ENCODE measurements at places on chromosomes 11 and 22.

DNA sequence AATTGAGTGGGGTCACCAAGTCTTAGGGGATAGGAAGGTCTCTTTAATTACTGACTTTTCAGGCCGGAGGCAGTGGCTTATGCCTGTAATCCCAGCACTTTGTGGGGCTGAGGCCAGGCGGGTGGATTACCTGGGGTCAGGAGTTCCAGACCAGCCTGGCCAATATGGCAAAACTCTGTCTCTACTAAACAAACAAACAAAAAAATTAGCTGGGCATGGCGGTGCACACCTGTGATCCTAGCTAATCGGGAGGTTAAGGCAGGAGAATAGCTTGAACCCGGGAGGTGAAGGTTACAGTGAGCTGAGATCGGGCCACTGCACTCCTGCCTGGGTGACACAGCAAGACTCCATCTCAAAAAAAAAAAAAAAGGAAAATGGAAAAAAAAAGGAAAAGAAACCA, 1.8 kb upstream of the FANCF start:
- no peak for ATAC-seq

GRCh38 chr11:67351275-67352005, 1.9 kb downstream of the POLD4 start:
- ATAC-seq, result peak; percentile 21

DNA sequence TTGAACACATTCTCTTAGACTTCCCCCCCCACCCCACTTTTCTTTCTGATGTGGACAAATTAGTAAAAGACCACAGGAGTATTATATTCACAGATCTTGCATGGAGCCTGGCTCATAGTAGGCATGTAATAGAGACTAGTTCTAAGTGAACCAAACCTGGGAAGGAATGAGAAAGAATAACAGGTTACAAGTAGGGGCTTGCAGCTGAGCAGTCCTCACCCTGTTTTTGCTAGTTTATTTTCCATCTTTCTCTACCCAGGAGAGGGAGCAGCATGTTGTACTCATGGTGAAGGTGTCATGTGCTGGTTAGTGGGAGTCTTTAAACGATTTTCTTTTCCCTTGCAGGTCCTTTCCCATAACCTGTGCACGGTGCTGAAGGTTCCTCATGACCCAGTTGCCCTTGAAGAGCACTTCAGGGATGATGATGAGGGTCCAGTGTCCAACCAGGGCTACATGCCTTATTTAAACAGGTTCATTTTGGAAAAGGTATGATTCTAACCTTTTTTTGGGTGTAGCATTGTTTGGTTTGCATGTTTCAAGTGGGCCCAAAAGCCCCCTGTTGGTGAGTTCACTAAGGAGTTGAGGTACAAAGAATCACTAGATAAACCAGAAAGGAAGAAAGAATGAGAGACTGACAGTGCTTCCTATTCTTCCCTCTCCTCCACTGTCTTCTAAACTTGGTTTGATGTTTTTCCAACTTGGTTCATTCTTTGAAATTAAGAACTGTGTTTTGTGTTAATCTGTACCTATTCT, 30.1 kb downstream of the SWAP70 start:
- ATAC-seq, result no peak

GRCh38 chr11:125141686-125142535, 22.6 kb upstream of the PKNOX2 start:
- ATAC-seq, result peak; percentile 96

DNA sequence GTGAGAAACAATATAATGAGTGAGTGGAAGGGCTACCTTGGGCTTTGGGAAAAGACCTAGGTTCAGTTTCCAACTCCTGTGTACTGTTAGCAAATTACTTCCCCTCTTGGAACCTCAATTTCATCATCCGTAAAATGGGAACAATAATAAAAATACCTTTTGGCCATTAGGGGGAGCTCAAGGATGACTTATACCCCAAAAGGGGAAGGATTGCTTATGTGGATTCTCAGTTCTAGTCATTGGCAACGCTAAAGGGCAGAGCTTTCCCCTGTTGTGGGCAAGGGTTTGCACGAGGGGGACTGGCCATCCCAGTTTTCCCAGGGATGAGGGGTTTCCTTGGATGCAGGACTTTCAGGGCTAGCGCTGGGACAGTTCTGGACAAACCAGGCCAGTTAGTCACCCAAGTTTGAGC, 3.1 kb upstream of the COMMD9 start:
- ATAC-seq, result no peak

DNA sequence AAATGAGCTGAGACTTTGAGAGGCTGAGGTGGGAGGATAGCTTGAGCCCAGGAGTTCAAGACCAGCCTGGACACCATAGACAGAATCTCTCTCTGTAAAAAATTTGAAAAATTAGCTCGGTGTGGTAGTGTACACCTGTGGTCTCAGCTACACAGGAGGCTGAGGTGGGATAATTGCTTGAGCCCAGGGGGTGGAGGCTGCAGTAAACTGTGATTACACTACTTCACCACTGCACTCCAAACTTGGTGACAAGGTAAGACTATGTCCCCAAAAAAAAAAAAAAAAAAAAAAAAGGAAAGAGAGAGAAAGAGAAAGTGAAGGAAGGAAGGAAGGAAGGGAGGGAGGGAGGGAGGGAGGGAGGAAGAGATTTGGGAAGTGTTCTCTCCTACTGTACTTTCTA, 25.3 kb downstream of the RRP8 start:
- ATAC-seq, result no peak

GRCh38 chr11:68215087-68215445, 2.0 kb upstream of the KMT5B start:
- ATAC-seq, result no peak

DNA sequence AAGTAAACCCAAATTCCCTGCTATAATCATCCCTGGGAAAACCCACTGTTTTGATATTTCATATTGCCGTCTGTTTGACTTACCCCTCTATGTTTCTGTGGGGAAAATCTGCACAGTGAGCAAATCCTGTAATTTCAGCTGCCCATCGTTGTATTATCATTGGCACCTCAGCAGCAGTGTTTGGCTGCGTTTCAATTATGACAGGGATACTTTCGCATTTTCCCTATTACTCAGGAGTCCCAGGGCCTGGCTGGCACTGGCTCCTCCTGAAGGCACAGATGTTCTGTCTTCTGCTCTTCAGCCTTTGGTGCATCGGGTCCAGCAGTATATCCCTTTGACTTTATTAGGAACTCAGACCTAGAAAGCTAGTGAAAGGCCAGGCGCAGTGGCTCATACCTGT, 12.2 kb upstream of the MMP12 start:
- peak; percentile 52 for ATAC-seq

DNA sequence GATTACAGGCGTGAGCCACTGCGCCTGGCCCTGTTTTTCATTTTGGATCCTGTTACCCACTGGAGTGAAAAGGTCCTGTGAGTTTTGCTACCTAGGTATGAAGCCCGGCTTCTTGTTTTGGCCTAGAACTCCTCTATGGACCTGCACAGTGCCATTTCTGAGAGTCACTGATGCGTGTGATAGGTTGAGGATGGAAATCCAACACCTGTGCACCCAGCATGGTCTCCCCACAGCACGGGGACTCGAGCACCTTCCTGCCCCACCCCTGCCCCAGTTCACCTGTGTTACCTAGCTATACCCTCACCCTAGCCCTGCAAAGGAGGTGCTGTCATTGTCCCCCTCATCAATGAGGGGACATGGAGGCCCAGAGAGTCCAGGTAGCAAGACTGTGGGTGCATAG, 5.1 kb downstream of the FBLN1 start:
- ATAC-seq, result no peak

DNA sequence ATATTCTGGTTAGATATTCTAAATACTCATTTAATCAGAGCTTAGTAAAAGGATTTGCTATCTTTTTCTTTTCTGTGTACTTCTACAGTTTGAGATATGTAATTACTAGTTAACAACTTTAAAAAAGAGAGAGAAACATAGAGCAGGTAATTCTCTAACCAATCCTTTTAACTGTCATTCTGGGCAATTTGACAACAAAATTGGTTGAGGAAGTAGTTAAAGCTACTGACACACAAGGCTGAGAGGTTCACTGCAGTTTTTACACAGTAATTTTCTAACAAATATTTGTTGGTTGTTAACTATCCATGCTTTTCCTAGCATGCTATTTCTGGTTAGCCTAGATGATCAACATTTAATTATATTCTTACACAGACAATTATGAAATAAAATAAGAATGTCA, 3.6 kb downstream of the SOX6 start:
- ATAC-seq, result no peak

- no peak for ATAC-seq
These were observed 24.6 kb downstream of the COA4 start for GRCh38 chr11:73852049-73852448.

DNA sequence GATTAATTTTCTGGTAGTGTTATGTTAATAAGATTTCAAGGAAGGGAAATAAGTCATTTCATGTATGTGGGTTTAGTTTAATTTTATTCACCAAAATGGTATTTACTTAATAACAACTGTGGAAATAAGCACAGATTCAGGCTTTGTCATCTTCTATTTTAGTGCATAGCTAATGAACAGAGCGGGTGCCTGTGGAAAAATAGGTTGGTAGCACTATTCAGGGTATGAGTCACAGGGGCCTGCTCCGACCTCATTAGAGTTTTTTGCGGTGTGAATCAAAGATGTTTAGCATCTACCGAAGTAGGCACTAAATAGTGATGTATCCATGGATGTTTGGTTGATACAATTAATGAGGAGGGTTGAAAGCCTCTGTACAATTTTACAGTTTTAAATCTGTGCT, 78.2 kb downstream of the FAT3 start:
- peak; percentile 66 for ATAC-seq

DNA sequence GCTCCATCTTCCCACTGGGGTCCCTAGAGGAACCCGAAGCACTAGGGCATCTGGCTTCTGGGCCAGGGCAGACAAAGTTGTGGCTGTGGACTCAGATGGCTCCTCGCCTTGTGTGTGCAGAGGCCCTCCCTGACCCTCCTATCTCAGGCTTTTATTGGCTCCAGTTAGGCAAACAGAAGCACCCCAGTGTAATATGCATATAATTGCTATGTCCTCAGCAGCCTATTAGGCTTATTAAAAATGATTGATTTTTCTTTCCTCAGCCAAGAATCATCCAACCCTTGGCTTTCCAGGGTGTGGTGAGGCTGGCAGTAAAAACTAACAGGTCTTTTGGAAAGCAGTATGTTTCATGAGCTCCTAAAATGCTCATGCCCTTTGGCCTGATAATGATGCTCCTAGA, 22.3 kb downstream of the UPB1 start:
- no peak for ATAC-seq

- no peak for ATAC-seq
These were observed 17.4 kb downstream of the WNT11 start for GRCh38 chr11:76188873-76189272.

GRCh38 chr11:58392746-58393145, 13.9 kb downstream of the OR5B3 start:
- no peak for ATAC-seq

GRCh38 chr11:116563712-116564047, 209.1 kb downstream of the BUD13 start:
- ATAC-seq, result no peak

GRCh38 chr11:88801484-88802123, 264.2 kb downstream of the GRM5 start:
- ATAC-seq, result no peak

DNA sequence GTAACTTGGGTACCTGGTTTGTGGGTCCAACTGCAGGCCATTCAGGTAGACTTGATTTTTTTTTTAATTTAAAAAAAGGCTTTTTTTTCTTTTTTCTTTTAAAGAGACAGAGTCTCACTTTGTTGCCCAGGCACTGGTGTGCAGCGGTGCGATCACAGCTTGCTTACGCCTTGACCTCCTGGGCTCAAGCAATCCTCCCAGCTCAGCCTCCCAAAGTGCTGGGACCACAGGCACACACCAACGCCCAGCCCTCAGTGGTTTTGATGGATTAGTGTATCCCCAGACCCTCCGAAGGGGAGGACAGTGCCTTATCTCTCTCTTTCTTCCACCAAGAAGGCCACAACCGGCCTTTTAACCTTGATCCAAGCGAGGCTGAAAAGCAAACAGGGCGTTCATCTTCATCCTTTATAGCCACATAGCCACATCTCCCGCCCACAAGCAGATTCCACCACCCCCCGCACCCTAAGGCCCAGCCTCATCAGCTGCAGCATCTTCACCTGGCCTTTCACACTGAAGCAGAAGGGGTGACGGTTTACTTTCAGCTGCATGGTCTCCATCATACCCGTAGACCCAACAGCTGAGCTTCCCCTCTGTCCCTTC, 17.6 kb upstream of the COMT start:
- ATAC-seq, result no peak

- peak; percentile 90 for ATAC-seq
These were observed 55.0 kb upstream of the ANO3 start for GRCh38 chr11:26276798-26277424.

DNA sequence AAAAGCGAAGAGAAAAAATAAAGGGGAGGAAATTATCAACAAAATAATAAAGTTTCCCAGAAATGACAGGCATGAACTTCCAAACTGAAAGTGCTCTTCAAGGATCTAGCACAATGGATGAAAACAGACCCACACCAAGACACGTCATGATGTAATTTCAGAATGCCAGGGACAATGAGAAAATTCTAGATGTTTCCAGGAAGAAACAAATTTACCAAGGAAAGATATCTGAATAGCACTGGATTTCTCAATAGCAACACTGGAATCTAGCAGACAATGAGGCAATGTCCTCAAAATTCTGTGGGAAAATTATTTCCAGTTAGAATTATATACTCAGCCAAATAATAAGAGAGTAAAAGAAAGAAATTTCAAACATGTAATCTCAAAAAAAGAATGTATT, 46.0 kb downstream of the DENND5A start:
- ATAC-seq, result no peak
